ENCODE measurements at places on chromosomes 5 and 9.

- no peak for DNase-seq
Observed at GRCh38 chr9:3240656-3241268, 285.0 kb downstream of the RFX3 start.

DNA sequence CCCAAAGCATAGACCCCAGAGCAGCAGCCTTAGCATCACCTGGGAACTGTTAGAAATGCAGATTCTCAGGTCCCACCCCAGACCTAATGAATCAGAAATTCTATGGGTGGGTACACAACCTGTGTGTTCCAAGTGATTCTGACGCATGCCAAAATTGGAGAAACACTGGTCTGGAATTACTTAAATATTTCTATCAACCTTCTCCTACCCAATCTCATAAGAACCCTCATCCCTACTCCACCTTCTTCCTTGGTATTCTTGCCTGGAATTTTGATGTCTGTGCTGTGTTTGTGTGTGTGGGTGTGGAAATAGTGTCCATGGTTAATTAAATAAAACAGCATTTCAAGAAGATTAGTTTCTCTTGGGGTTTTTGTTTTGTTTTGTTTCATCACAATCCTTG lies 111.8 kb downstream of the CEMIP2 start:
- no peak for DNase-seq

DNA sequence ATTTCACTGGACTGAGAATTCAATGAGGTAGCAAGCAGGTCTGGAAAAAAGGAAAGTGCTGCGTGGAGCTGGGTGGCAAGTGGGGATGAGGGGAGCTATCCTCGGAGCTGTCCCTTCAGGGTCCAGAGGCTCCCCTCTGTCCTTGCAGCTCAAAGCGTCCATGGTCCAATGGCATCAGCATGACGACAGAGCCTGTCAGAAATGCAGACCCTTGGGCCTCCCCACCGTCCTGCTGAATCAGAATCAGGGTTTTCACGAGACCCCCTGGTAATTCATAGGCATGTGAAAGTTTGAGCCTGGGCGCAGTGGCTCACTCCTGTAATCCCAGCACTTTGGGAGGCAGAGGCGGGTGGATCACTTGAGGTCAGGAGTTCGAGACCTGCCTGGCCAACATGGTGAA lies 5.5 kb downstream of the HIGD2A start:
- DNase-seq, result no peak

DNA sequence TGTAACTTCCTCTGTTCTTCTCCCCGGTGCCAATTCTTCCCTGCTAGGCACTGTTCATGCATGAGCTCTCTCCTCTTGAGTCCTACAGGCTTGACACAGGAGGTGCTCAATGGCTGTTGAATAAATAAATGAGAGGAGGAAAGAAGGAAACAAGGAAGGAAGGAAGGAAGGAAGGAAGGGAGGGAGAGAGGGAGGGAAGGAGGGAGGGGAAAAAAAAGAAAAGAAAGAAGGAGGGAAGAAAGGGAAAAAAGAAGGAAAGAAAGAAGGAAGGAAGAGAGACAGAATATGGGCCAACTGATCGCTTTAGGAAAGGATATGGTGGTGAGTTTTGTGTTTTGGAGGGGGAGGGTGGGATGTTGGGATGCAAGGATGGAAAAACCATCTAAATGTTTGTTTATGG lies 6.4 kb downstream of the KCNMB1 start:
- DNase-seq, result no peak

GRCh38 chr9:21904776-21905175 lies 89.4 kb downstream of the CDKN2A start:
- no peak for DNase-seq

DNA sequence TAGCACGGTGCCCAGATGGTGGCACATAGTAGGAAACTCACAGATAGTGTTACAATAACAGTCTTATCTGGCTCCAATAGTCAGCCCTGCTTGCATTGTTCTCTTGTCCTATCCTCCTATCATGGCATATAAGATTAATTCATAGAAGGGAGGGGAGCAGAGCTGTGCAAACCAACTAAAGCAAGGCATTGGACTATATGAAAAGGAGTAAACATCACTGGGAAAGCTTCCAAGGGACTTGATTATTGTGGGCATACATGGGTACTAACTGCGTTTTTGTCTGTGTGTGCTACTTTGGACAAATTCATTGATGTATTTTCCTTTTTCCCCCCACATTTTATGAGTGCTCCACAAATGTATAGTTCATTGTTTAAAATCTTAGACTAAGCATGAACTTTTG lies 43.8 kb upstream of the C5orf47 start:
- no peak for DNase-seq

DNA sequence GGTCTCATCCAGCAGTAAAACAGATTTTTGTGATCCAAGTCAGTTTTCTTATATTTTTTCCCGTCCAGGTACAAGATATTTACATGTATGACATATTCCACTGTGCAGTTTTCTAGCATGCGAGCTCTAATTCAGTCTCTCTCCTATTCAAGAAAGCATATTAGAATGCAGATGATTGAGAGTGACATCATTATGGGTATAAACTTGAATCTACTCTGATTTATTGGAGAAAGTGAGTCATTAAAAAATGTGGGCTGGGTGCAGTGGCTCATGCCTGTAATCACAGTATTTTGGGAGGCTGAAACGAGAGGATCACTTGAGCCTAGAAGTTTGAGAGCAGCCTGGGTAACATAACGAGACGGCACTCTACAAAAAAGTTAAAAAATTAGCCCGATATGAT lies 6.2 kb downstream of the FER start:
- no peak for DNase-seq

DNA sequence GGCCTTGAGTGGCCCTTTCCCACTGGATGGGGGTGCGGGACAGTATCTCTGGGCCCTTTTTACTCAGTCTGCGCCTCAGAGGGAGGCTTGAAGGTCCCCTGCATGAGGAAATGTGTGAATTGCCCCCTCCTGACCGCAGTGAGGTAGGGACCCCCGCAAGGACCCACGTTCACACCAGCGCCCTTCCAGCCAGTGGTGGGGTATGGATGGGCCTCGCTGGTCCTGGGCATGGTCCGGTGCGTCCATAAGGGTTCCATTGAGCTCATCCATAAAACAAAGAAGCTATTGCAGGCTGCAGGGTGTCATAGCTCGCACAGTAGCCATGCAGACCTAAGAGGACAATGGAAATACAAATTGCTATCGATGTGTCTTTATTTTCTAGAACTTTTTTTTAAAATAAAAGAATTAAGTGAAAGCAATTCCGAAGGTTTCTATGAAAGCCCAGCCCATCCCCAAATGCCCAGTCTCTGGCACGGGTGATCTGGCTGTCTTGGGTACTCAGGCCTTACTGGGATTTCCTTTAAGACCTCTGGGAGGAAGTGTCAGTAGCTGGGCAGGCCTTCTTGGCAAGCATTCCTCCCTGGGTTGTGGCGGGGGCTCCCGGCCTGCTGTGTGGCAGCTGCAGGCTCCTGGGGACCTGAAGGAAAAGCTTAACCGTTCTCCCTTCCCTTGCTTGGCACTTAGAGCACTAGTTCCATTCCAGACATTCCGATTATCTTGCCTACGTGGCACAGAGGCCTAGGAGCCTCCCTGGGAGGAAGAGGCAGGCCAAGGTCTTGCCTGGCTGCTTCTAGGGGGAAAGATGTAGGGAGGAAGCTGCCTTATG lies 1.5 kb upstream of the SEMA5A start:
- DNase-seq, result no peak

DNA sequence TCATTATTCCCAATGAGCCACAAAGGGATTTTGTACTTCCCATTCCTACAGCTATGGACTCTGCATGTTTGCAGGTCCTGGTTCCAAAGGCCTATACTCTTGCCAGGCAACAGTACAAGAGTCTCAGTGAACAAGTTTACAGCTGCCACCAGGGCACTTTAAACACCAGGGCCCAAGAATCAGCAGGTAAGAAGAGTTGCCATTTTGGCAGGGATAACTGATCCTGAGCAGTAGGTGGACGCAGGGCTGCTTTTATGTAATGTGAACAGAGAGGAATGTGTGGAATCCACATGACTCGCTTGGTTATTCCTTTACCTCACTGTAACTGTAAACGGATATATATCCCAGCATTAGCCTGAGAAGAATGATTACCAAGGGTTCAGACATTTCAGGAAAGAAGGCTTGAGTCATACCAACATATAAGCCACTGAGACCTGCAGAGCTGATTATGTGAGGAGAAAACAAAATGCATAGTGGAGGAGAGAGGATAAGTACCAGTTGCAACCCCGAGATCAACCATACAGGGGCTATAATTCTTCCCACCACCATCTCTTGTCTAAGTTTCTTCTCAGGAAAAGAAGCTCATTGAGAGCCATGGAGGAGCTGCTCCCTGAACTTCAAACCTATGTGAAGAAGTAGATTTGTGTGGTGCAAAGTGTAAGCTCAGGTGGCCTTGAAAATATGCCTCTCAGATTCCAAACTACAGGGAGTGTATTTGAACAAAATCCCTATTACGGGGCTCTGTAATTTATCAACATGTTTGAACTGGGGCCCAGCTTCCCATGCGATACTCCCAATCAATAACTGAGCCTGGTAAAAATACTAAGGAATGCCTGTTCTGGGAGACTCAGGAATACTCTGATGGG lies 24.6 kb downstream of the RAPGEF6 start:
- DNase-seq, result no peak

DNA sequence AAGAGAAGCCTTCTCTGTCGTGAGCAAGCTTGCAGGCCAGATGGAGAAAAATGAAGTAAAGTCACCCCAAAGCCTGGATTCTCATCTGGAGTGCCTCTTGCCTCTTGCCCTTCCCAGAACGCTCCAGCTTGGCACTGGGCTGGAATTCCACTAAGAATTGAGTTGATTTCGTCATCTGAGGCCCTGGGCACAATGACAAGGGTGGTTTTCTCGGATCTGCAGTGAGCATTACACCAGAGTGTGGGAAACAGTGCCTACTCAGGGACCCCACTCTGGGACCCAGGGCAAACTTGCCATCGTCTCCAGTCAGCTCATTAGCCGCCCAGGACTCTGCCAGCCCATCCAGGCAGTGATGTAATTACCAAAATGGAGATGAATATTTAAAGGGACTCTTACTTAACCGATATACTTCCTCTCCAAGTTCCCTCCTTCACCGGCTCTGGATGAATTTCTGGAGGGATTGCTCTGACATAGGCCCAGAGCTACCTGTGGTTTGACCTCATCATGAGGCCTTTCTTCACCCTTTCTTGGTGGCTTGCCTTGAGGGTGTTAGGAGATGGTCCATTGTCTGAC lies 44.7 kb upstream of the LCP2 start:
- DNase-seq, result no peak

DNA sequence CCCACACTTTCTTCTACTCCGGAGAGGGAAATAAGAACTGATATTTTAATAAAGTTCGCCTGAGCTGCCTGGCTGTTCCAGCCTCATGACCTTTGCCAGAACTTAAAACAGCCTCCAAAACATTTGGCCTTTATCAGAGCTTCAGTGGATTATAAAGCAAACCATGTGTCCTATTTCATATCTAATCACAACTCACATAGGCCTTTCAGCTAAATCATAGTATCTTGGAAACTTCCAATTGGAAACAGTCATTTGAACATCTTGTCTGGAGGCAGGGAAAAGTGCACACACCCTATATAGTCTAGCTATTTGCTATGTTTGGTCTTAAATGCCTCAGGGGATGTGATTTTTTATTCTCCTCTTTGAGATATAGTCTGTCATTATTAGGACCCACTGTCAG lies 46.0 kb upstream of the FREM1 start:
- DNase-seq, result no peak

GRCh38 chr9:14318361-14318760 lies 4.4 kb upstream of the NFIB start:
- DNase-seq, result no peak

- DNase-seq, result no peak
Observed at GRCh38 chr5:5505815-5506214, 83.3 kb downstream of the ICE1 start.

- no peak for DNase-seq
Observed at GRCh38 chr9:77883846-77884771, 147.5 kb downstream of the GNAQ start.

GRCh38 chr5:11026543-11026942 lies 265.5 kb upstream of the DAP start:
- no peak for DNase-seq

- no peak for DNase-seq
Observed at GRCh38 chr5:56269216-56269927, 36.2 kb upstream of the ANKRD55 start.

DNA sequence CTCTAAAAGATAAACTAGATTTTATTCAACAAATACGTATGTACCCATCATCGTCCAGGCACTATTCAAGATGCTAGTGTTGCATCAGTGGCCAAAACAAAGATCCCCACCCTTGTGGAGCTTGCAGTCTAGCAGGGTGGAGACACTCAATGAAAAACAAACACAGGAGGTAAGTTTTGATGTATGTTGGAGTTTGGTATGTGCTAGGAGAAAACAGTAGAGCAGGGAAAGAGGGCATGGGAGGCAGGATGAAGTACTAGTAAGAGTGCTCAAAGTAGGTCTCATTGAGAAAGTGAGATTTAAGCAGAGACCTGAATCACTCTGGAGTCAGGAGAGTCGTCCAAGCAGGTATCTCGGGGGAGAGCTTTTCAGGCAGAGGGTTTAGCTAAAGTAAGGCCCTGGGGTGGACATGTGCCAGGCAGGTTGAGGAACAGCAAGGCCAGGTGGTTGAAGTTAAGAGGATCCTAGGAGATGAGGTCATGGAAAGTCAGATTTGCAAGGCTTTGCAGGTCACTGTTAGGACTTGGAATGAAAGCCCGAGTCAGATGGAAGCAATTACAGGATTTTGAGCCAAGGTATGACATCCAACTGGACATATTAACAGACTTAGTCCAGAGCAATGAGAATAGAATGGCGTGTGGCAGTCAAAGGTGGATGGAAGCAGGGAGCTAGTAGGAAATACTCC lies 9.2 kb downstream of the SNX18 start:
- no peak for DNase-seq

GRCh38 chr5:1001406-1002270 lies 7.0 kb upstream of the NKD2 start:
- no peak for DNase-seq

GRCh38 chr9:34370335-34370969 lies 6.2 kb downstream of the MYORG start:
- no peak for DNase-seq

DNA sequence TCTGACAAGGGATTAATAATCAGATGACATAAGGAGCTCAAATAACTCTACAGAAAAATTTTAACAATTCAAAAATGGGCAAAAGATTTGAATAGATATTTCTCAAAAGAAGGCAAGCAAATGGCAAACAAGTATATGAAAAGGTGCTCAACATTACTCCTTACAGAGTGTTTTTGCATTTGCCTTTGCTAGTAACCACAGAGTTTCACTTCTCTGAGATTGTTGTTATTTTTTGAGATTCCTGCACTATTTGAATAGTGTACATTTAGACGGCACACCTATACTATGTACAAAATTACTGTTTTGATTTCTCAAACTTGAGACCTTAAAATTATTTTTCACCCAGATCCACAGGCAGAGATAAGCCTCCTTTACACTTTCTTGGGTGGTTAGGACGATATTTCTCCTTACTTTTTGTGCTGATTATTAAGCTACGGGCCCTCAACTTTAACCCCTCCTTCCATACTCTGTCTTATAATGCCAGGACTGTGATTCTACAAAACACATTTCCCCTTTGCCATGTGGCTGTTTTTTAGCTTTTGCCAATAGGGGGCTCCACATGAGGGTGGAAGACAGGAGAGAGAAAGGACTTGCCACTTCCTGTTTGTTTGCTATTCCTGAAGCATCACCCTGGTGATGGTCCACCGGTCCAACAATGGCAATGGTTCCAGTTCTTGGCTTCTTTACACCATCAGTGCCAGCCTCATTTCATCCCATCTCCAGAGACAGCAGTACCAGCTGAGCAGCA lies 65.0 kb upstream of the DAP start:
- no peak for DNase-seq

GRCh38 chr9:87958591-87958990 lies 15.7 kb downstream of the CDK20 start:
- no peak for DNase-seq

- no peak for DNase-seq
Observed at GRCh38 chr9:121447321-121447834, 52.3 kb downstream of the GGTA1 start.

- DNase-seq, result no peak
Observed at GRCh38 chr9:11128156-11128555, 515.4 kb upstream of the PTPRD start.
